EL (cell line): ENCODE measurements at places on chromosomes 4 and X.

GRCh38 chr4:33998291-33998690 lies 2246.0 kb downstream of the ARAP2 start:
- no peak for DNase-seq

DNA sequence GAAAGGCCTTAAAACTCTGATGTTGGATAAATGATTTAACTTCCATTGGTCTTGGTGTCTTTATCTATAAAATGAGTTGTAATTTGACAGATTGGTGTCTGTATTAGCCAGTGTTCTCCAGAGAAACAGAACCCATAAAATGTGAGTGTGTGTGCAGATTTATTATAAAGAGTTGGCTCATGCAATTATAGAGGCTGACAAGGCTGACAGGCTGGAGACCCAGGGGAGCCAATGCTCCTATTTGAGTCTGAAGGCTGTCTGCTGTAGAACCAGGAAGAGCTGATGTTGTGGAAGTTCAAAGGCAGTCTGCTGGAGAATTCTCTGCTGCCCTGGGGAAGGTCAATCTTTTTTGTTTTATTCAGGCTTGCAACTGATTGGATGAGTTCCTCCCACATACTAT lies 131.7 kb downstream of the SLC4A4 start:
- no peak for DNase-seq

DNA sequence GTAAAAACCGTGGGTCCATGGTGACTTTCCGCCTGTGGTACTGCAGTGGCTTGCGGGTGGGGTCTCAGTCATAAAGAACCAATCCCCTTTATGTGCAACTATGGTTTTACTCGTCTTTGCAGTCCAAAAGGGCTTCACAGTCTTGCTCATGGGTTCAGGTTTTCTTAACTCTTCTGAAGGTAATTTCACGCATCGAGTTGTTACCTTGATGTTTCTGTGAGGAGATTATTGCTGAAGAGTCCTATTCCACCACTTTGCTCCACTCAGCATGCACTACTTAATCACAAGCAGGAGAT lies 41.5 kb downstream of the F8 start:
- DNase-seq = no peak

- peak; percentile 16 for DNase-seq
Measured at GRCh38 chr4:150033901-150034300, 44.3 kb upstream of the DCLK2 start.

DNA sequence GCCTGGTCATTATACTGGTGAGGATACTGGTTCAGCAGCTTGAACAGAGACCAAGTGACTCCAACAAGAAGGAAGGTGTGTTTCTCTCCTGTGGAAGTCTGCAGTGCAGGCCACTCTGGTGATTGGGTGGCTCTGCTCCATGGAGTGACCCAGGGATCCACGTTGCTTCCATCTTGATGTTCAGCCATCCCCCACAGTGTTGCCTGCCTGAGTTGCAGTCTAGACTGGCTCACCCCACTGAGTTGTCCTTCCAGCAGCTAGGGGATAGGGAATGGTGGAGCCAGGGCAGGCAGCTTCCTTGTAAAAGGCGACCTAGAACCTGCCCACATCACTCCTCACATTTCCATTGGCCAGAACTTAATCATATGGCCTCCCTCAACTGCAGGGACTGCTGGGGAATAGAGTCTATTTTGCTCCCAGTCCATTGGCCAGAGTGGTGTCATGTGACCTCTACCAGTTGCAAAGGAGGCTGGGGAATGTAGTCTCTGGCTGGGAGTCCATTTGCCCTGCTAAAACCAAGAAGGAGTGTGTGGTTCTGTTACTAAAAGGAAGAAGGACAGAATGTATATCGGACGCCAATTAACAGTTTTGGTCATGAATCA lies 8.0 kb downstream of the MAN2B2 start:
- peak; percentile 19 for DNase-seq

DNA sequence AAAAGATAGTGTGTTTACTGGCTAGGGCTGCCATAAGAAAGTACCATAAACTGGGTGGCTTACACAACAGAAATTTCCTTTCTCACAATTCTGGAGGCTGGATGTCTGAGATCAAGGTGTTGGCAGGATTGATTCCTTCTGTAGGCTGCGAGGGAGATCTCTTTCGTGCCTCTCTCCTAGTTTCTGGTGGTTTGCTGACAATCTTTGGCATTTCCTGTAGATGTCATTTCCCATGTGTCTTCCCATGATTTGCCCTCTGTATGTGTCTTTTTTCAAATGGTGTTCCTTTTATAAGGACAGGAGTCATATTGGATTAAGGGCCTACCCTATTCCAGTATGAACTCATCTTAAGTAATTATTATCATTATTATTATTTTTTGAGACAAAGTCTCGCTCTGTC lies 27.9 kb upstream of the LCORL start:
- DNase-seq = peak; percentile 58

DNA sequence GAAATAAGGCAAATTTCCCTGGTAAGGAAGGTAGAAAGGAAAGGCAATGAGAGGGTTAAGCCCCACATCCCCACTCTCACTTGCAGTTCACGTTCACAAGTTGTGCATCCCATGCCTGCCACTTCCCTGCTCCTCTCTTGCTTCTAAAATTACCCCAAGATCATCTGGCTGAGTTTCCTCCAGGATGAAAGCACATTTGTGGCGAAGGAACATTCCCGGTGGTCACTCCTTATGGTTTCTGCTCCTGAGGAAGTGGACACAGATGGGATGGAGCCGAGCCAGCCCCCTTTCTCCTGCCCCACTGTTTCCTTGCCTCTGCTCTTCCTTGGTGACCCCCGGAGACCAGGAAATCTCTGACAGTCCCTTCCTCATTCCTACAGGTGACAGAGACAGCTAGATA lies 37.5 kb downstream of the SPINK2 start:
- DNase-seq = no peak

DNA sequence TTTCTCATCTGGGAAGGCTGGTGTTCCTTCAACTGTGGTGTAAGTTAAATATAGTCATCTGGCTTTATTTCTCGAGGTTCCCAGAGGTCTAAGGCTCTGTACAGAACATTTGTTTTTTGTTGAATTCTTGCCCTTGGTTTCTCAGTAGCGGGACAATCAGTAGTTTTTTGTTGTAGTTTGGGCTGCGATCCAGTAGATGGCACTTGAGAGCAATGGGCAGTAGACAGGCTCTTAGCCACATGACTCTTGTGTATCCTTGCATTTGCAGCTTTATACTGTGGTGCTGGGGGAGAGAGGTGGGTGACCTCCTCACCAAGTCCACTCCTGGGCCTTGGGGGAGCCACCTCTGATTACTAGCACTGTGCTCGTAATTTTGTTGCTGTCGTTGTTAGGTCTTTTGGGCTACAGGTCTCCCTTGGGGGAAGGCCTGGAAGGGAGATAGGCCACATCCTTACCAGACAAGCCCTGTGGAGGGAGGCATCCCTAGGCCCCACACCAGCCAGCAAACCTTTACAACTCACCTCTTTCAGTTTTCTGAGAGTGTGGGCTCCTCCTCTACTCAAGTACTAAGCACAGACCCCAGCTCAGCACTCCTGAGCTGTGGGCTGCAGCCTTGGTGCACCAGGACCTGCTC lies 8.1 kb downstream of the ETDB start:
- DNase-seq = peak; percentile 28

DNA sequence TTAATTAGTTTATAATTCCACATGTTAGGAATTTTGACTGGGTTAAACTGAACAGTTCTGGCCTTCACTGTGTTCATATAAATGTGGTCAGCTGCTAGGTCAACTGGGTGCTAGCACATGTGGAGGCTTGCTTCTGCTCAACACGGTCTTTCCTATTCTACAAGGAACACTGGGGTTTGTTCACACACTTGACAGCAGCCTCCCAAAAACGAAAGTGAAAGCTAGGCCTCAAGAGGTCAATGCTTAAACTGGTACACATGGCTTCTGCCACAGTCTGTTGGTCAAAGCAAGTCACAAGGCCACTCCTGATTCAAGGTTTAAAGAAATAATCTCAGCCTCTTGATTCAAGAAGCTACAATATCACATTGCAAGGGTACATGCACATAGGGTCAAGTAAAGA lies 126.5 kb downstream of the QDPR start:
- peak; percentile 63 for DNase-seq

GRCh38 chr4:165312506-165312905 lies 15.0 kb upstream of the MSMO1 start:
- peak; percentile 69 for DNase-seq

- DNase-seq = no peak
Measured at GRCh38 chr4:99833756-99834155, 17.1 kb downstream of the DAPP1 start.

GRCh38 chr4:52366191-52366590 lies 292.9 kb downstream of the USP46 start:
- no peak for DNase-seq

DNA sequence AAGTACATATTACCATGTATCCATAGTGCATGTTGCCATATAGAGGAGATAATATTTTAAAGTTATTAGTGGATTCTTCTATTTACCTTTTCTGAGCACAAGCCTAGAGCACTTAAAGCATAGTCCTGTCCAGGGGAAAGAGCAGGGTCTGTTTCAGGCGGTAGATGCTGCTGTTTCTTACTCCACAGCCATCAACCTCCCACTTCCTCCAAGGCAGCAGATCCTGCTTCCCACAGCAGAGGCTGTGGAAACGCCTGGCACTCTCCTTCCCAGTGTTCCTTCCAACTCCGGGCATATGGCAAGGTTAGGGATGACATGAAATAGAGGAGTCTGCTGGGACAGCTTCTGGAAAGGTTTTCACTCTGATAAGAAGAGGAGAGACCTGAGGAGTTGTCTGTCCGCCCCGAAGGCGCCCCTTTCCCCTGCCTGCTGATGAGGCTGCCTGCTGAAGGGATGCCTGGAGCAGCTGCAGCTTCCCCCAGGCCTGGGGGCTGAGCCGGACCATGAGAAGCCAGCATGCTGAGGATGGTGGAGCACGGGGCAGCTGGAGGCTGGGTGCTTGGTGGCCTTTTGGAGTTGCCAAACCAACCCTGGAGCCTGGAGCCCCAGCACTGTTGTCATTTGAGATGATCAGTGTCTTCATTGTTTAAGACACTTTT lies 43.9 kb upstream of the SLC25A4 start:
- DNase-seq = no peak

DNA sequence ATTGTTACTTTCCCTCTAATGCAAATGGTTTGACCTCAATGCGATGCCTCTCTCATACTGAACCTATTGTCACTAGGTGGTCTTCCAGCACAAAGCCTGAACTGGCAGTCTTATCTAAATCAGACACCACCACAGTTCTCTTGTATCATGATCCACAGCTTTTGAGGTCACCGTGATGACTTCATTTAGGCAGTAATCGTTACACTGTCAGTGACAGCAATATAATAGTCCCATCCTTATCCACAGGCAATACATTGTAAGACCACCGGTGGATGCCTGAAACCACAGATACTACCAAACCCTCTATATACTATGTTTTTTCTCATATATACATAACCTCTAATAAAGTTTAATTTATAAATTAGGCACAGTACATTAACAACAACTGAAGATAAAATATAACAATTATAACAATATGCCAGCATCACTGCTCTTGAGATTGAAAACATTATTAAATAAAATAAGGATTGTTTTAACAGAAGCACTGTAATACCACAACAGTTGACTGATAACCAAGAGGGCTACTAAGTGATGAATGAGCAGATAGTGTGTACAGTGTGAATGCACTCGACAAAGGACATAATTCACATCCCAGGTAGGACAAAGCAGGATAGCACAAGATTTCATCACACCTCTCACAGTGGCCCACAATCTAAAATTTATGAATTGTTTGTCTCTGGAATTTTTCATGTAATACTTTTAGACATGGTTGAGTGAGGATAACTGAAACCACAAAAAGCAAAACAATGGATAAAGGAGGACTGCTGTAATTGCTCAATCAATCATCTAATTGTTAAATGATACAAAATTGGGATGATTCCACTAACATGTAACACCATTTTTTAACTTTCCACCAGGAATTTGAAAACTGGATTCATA lies 419.4 kb downstream of the CENPC start:
- no peak for DNase-seq

DNA sequence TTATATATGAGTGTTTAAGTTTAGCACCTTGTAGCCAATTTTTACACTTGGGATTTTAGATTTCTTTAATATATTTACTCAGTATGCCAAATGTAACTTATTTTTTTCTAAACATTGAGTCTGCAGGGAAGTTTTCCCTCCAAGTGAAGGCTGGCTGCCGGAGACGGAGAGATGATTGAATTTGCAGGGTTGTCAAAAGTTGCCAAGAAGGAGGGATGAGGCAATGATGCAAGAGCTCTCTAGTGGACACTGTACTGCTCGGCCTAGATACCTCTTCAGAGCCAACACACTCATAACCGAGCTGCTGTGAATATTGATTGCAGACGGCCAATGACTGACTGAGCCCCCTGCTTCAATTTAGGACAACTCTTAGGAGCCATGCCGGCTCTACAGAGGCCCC lies 318.6 kb upstream of the CASK start:
- no peak for DNase-seq

GRCh38 chr4:19791422-19792123 lies 460.1 kb upstream of the SLIT2 start:
- DNase-seq = peak; percentile 23

- no peak for DNase-seq
Measured at GRCh38 chrX:18098763-18099162, 121.9 kb downstream of the BEND2 start.

GRCh38 chrX:115591420-115591819 lies 30.4 kb downstream of the PLS3 start:
- no peak for DNase-seq

DNA sequence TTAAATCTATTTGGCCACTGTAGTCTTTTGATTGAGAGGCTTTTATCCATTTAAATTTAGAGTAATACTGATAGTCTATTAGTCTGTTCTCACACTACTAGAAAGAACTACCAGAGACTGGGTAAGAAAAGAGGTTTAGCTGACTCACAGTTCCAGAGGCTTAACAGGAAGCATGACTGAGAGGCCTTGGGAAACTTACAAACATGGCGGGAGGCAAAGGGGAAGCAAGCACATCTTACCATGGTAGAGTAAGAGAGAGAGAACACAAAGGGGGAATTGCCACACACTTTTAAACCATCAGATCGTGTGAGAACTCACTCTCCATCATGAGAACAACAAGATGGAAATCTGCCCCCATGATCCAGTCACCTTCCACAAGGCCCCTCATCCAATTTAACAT lies 410.9 kb downstream of the PDGFC start:
- no peak for DNase-seq

DNA sequence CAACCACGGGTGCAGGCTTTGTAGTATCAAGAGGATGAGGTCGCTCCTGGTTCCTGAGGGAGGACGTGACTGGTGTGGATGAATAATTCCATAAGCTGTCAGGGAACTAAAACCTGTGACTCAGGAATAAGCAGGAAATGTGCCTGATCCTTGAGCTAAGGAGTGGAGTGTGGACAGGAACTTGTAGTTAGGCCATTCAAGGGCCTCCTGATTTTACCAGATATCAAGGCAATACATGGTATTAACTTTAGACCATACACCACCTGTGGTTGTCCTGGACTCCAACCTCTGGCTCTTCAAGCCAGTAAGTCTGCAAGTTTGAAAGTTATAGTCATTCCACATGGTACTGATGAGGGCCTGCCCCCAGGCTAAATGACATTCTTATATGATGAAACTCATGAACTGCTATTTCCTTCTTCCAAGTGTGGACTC lies 12.1 kb upstream of the ING2 start:
- peak; percentile 96 for DNase-seq

DNA sequence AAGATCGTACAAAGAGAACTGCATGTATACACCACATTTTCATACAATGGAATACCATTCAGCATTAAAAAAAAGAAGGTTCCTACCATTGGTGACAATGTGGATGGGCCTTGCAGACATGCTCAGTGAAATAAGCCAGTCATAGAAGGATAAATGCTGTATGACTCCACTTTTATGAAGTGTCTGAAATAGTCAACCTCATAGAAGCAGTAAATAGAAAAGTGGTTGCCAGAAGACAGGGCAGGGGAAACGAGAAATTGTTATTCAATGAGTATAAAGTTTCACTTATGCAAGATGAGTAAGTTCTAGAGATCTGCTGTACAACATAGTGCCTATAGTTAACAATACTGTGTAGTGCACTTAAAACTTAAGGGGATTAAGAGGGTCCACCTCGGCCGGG lies 257.5 kb upstream of the FTHL17 start:
- no peak for DNase-seq
